ENCODE measurements at places on chromosomes 2 and 18.

DNA sequence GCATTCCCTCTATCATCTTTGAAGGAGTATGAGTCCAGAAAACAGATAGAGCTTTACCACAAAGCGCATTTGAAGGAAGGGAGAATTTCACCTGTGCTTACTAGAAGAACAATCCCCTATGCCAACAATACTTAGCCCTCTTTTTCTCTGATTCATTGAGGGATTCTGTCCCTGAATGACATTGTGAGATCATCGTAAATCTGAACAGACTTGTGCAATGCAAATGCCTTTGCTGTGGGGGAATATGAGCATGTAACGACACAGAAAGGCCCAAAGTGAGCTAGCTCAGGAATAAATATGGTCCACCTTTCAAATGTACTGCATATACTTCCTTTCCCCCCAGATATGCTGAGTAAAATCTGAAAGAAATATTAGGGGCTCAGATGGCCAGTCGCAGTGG is 67.6 kb downstream of the SCN1A start:
- no peak for DNase-seq

GRCh38 chr2:35365859-35366258 is 989.7 kb upstream of the CRIM1 start:
- DNase-seq: no peak

GRCh38 chr2:224211181-224211480 is 172.0 kb upstream of the SERPINE2 start:
- no peak for DNase-seq

- DNase-seq: no peak
These were observed 17.3 kb upstream of the PDE1A start for GRCh38 chr2:182444170-182444569.

- DNase-seq: no peak
These were observed 6.8 kb downstream of the SRSF7 start for GRCh38 chr2:38744399-38744780.

GRCh38 chr2:71923143-71923525 is 224.5 kb downstream of the CYP26B1 start:
- no peak for DNase-seq

Measured in G401 (cell line).